ENCODE measurements at places on chromosomes 1 and 21.

- DNase-seq: no peak
Observed at GRCh38 chr1:93671099-93671621, 10.5 kb downstream of the BCAR3 start.

DNA sequence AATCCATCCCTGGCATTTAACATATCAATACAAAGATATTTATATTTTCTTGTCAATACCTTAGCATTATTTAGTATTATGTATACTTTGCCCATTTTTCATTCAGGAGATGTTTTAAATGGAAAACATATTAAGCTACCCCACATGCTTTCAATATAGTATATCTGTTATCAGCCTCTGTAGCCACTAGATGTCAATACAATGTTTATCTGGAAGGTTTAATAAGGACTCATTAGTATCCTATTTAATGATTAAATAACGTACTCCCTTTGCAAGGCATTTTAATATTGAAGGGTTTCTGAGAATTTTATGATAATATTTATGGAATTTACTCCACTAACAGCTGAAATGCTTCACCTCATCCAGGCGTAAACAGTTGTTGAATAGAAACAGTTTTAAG is 329.5 kb upstream of the ADGRL2 start:
- no peak for DNase-seq

DNA sequence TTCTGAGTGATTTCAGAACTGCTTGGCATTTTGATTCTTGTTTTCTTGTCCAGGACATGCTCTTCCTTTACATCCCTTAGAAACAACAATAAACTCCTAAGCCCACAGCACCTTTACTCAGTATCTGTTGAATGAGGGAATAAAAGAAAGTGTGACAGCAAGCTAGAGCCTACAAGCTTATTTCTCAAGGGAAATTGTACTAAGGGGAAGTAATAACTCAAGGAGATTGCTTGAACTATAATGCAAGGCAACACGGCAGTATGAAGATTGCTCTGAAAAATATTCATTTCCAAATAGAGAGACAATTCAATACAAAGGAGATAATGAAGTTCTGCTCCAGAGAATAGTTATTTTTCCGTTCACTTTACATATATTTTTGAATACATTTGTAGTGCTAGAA is 6.5 kb downstream of the OR6P1 start:
- no peak for DNase-seq

DNA sequence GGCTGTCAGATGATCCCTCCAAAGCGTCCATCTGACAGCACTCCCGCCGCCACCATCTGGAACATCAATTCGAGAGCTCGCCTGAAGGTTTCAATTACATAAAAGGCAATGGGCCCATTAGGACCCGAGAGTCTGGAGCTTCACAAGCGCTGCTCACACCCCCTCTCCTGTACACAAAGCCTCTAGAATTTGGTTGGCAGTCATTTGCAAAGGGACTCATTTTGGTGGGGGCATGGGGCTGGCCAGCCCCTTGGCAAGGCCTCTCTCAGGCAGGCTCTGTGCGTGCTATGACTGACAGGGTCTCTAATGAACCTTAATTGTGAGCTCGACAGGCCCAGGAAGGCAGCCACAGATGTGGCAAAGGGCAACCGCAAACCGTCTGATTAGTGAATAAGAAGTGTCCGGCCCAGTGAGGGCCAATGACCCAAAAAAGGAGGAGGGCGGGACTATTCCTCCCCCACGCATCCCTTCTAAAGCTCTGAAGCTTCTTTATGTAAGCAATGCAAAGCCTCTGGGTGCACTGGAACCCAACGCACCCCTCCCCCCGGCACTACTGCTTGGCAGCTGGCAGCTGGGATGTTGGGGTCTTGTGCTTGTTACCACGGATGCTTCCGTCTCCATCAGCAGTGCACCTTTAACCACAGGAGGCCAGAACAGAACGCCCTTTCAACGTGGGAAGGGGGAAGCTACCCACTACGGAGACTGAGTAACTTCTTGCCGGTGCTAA is 79.4 kb downstream of the CAPZB start:
- no peak for DNase-seq

DNA sequence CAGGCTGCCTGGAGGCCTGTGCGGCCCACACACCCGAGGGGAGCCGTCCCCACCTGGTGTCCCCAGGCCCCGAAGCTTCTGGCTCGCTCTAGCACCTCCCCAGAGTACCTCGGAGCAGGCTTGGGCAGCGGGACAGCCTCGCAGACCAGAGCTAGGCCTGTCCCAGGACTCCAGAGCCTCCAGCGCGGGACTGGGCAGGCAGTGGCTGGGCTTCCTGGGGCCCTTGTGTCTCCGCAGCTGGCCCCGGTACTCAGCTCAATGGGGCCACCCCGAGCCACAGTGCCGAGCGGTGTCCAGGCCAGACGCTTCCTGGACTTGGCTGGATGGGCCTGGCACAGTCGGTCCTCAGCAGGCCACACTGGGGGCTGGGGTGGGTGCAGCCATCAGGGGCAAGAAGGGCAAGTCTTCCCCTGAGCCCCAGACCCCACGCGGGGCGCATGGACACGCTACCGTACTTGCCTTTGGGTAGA is 4.9 kb downstream of the SCNN1D start:
- DNase-seq: no peak

- no peak for DNase-seq
Observed at GRCh38 chr1:185627761-185628501, 106.3 kb upstream of the HMCN1 start.

DNA sequence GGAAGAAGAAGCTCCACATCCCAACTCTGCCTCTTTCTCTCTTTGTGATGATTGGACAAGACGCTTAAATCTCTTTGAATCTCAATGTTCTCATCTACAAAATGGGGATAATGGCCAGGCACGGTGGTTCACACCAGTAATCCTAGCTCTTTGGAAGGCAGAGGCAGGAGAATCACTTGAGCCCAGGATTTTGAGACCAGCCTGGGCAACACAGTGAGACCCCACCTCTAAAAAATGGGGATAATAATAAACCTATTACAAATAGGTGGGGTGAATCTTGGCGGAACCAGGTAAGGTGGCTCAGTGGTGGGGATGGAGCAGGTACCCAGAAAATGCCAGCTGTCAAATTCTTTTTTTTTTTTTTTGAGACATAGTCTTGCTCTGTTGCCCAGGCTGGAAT is 29.4 kb upstream of the ARHGEF10L start:
- no peak for DNase-seq

GRCh38 chr1:92482665-92483609 is 3.8 kb downstream of the GFI1 start:
- no peak for DNase-seq

GRCh38 chr1:205751036-205751651 is 1.2 kb upstream of the NUCKS1 start:
- no peak for DNase-seq

DNA sequence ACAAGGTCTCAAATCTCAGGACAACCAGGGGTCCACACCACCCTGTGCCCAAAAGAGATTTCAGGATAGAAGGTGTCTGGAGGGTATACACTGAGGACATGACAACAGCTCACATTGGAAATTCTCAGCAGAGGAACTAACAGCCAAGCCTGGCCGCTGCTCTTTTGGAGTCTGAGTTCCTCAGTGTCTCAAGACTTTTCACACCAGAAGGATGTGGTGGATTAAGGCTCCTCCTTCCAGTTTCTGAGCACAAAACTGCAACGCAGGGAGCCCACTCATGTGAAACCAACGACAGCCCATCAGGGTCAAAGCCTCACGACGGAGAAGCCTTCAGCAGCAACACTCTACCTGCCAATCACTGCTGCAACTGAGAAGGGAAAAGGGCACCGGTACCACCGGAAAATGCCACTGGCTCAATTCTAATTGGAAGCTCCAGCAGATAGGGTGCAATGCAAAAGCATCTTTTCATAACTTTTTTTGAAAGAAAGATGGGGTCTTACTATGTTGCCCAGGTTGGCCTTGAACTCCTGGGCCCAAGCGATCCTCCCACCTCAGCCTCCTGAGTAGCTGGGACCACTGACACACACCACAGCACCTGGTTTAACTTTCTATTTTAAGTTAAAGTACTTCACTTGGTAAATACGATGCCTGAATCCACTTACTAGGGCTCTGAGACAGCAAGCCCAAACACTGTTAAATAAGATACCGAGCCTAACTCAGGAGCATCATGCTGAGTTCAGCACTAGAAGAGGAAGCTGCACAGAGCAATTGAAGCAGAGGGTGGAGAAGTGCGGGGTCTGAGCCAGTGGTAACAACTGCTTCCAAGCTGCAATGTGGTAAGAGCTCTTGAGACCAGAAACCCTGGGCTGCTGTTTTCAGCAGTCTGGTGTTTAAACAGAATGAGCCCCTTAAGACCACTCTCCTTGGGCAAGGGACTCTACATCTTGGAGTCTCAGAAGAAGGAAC is 7.8 kb downstream of the CAPZB start:
- no peak for DNase-seq

- no peak for DNase-seq
Observed at GRCh38 chr1:921011-921837, 2.5 kb upstream of the SAMD11 start.

- DNase-seq: no peak
Observed at GRCh38 chr1:162026881-162027280, 3.2 kb upstream of the OLFML2B start.

DNA sequence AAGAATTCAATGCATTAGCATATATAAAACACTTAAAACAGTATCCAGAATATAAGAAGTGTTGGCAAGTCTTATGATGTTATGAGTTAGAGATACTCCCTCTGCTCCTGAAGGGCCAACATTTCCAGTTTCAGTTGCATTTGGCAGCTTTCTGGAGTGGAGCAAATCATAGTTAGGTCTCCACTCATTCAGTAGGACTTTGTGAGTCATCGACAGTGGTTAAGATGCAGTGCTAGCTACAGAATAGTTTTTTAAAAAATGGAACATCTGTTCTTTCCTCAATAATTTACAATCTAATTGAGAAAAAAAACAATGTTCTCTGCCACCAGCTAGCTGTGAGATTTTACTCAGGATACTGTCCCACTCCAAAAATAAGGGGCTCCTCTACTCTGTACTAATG is 389.1 kb downstream of the HLX start:
- no peak for DNase-seq

- no peak for DNase-seq
Observed at GRCh38 chr1:205925736-205926135, 17.5 kb downstream of the SLC26A9 start.

DNA sequence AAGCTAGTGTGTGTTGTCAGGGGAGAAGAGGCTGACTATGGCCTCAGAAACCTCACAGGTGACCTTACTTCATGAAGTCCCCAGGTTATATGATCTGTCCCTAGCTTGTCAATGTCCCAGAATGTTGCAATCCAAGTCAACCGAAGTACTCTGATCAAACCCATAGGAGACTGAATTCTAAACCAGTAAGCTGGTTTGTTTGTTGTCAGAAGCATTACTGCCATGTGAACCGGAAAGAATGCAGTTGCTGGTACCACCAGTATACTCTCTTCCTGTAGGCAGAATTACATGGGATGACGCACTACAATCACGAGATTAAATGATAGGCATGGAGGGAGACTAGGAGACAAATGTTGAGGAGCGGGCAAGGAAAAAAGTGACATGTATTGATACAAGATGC is 26.1 kb upstream of the MAN1A2 start:
- no peak for DNase-seq

DNA sequence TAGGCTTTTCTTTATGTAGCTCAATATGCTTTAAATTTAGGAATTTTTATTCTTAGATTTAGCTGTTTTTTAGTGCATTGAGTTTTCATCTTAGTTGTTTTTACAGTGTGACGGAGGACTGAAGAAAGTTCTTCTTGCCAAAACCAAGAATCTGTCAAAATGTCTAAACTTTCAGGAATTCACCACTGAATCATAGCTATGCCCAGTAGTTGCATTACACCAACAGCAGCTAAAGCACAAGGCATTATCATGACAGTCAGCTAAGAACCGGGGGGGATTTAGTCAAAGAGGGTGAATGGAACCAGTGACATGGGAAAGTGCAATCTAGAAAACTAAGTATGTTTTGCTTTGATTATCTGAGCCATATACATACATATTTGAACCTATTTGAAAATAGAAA is 6.5 kb upstream of the C1orf146 start:
- DNase-seq: no peak

DNA sequence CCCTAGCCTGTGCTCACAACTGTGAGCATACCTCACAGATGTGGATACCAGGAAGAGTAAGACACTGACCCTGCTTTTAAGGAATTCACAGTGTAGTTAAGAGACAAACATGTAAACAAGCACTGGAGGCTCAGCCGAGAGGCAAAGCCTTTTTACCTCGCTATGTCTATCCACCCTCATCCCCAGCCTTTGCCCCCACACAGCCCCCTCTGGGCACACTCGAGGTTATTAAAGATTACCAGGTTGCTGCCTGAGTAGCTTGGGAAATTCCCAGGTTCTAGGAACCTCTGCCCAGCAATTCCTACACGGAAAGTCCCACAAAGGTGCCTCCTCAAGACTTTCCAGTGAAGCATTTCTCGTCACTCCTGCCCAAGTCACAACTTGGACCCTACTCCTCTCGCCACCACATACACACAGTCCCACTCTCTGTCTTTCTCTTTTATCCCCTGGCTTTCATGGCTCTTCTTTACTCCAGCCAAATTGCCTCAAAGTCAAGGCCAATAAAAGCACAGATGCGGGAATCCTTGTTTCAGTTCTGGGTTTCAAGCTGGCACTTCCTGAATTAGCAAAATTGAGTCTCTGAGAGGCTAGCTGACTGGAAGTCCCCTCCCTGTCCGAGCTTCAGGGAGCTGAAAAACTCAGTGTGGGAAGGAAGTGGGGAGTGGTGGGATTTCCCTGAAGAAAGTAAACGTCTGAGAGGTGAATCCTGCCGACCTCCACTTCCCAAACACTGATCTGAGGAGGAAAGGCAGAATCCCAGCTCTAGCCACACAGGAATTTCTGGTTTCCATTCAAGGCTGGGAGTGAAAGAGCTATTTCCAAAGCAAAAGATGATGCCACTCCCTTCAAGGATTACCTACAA is 7.6 kb downstream of the DENND2D start:
- no peak for DNase-seq

- DNase-seq: no peak
Observed at GRCh38 chr1:8510041-8510823, 192.3 kb downstream of the SLC45A1 start.

DNA sequence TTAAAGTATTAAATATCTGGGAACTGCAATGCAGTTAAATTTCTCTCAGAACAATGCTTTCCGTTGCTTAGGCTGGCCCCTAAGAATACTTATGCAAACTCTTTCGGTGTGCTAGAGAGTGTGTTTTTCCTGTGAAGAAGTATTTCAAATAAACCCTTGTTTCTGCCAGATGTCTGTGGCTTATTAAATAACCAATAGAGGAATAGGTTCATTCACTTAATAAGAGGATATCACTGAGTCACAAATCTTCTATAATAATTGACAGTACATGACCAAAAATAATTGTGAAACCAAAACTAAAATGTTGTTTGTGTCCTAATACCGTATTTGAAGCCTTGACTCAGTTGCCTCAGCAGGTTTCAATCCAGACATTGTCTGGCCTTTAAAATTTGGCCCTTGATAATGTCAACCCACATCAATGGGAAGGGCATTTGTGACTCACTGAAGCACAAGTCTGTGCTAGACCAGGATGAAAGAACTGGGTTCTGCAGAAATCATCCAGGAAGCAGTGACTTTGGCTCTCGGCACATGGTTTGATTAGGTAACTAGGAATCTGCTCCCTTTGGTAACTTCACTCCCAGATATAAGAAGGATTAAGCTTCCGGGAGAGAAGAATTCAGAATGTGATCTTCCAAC is 104.2 kb upstream of the BARHL2 start:
- no peak for DNase-seq

- no peak for DNase-seq
Observed at GRCh38 chr1:62299426-62300200, 19.6 kb downstream of the KANK4 start.

All from omental fat pad (tissue), 4 donors.